NB4 (cell line): ENCODE measurements at places on chromosomes 3 and 15.
A peak's percentile ranks its signal among the peaks of the same experiment; 100 is the strongest.

DNA sequence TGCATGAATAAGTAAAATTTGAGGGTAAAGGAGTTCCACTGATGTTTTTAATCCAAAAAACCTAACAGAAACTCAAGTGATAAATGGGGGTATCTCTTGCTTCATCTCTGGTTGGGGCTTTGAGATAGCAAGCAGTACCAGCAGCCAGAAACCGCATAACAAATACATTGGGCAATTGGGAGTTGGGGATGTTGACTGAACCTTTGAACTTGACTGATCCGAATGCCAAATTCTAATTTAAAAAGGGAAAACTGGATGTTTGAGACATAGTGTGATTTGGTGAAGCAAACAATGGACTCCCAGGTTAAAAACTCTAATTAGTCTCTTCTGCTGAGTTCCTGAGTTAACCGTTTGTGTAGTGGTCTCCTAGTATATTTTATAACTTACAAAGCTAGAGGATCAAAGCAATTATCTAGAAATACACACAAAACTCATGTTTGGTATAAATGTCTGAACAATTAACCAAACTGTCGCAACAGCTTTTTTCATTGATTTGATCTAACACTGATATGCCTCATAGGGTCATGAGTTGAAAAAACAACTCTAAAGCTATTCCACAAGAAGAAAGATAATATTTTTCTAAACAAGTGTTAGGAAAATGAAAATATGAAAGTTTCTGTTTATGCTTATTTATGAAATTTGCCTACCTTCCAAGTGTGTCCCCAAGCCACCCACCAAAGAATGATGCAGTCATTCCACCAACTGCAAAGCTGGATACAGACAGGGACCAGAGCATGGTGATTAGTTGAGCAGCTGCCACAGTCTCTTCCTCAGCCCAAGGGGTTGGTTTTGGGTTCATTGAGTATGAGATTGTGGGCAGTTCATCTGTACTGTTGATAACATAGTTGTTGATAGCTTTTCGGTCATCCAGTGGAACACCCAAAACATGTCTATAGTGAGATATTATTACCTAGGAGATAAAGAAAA is 12.4 kb downstream of the SLC2A2 start:
- DNase-seq: no peak

GRCh38 chr15:39539973-39540558 is 40.8 kb upstream of the THBS1 start:
- no peak for DNase-seq

GRCh38 chr3:61226166-61226686 is 25.0 kb downstream of the FHIT start:
- no peak for DNase-seq

- DNase-seq: no peak
These were observed 79.2 kb upstream of the ABHD17C start for GRCh38 chr15:80615783-80616391.

GRCh38 chr3:150797155-150797554 is 34.2 kb upstream of the SIAH2 start:
- no peak for DNase-seq

GRCh38 chr3:127940116-127940515 is 25.1 kb downstream of the KBTBD12 start:
- DNase-seq: no peak

GRCh38 chr3:194592798-194593752 is 40.1 kb downstream of the TMEM44 start:
- DNase-seq: no peak

- DNase-seq: no peak
These were observed 18.3 kb downstream of the CALML4 start for GRCh38 chr15:68186671-68187397.

- no peak for DNase-seq
These were observed 89.3 kb upstream of the BHLHE40 start for GRCh38 chr3:4889896-4890295.

DNA sequence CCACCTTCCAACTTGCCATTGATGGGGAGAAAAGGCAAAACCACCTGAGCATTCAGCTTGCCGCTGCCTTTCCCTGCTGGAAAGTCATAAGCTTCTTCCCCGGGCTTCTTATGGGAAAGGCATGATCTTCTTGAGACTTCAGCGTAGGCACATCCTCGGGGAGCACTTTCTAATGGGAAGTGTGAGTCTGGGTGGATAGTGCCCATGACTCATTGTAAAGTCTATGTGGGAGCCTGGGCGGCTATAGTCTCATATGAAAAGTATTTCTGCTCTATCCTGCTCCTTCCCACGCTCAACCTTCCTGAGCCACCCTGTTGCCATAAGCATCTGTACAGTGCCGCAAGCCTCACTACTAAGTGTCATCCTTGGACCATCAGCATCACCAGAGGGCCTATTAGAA is 309.9 kb upstream of the THBS1 start:
- no peak for DNase-seq

GRCh38 chr3:64094713-64095079 is 71.4 kb upstream of the PSMD6 start:
- DNase-seq: no peak

DNA sequence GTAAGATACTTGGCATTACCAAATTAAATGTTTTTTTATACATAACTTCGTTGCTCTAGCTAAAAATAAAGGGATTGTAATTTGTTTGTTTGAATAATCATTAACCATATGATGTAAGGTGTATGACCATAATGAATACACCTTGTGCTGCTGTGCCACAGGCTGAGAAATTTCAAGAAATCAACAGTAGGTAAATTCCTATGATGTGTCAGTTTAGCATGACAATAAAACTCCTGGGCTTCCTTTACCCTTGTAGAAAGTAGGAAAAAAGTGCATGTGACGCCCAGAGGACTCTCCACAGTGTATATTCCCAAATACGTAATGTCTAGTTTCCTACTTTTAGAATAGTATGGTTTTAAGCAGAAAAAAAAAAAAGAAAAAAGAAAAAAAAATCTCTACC is 208.1 kb downstream of the SATB1 start:
- no peak for DNase-seq

DNA sequence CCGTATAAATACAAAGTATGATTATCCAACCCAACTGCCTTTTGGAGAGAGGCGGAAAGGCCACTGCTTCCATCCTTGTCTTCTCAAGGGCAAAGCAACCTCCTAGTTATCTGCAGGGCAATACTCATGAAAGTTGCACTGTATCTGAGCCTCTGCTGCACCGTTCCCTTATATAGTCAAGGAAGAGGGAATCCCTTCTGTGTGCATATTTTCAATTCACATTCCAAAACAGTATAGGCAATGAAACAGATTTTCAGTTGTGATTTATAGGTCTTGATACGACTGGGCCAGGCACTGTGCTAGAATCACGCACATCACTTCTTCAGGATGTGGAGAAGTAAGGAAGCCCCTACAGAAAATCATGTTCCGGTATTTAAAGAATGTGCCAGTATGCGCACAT is 455.7 kb downstream of the FOXP1 start:
- DNase-seq: no peak

- no peak for DNase-seq
These were observed 10.4 kb downstream of the BCL6 start for GRCh38 chr3:187734841-187735240.

- peak; percentile 95 for DNase-seq
These were observed 134.0 kb downstream of the PGPEP1L start for GRCh38 chr15:98873441-98874218.

- DNase-seq: no peak
These were observed 45.4 kb downstream of the DZIP1L start for GRCh38 chr3:138070006-138070405.

DNA sequence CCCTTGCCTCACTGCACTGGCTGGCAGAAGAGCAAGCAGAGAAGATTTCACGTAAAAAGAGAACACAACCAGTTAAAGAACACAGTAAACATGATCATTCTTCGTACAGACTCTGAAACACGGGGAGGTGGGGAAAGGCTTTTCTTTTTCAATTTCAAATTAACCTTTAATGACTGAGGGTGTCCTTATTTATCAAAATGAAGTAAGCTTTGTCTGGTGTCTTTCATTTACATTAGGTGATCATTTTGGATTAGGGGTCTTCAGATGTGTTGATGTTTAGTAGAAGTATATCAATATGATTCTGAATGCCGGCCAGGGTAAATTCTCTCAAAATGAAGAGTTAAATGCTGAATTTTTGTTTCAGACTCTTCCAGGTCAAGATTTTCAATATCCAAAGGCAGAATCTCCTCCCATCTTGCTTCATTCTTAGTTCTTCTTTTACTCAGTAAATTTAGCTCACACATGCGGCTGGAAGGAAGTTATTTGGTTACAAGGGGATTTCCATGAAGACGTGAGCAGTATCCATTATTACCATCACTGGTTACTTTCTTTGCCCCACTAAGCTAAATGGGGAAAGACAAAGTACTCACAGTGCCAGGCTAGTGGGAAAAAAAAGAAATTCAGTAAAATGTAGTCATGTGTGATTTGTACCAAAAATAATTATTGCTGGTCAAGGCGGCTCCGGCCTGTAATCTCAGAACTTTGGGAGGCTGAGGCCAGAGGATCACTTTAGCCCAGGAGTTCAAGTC is 272.2 kb upstream of the NR2F2 start:
- peak; percentile 57 for DNase-seq

DNA sequence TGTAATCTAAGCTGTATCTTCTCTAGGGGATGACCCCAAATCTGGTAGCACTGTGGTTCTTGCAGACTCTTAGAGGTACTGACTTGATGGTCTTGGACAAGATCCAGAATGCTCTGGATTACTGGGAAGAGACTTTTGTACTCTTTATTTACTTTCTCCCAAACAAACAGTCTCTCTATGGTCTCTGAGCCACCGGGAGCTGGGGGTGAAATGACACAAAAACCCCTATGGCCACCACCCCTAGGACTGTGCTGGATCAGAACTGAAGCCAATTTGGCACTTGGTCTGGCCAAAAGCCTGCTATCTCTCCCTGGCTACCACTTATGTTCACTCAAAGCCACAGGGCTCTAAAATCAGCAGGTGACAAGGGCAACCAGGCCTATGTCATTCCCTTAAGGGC is 50.2 kb upstream of the SI start:
- no peak for DNase-seq

DNA sequence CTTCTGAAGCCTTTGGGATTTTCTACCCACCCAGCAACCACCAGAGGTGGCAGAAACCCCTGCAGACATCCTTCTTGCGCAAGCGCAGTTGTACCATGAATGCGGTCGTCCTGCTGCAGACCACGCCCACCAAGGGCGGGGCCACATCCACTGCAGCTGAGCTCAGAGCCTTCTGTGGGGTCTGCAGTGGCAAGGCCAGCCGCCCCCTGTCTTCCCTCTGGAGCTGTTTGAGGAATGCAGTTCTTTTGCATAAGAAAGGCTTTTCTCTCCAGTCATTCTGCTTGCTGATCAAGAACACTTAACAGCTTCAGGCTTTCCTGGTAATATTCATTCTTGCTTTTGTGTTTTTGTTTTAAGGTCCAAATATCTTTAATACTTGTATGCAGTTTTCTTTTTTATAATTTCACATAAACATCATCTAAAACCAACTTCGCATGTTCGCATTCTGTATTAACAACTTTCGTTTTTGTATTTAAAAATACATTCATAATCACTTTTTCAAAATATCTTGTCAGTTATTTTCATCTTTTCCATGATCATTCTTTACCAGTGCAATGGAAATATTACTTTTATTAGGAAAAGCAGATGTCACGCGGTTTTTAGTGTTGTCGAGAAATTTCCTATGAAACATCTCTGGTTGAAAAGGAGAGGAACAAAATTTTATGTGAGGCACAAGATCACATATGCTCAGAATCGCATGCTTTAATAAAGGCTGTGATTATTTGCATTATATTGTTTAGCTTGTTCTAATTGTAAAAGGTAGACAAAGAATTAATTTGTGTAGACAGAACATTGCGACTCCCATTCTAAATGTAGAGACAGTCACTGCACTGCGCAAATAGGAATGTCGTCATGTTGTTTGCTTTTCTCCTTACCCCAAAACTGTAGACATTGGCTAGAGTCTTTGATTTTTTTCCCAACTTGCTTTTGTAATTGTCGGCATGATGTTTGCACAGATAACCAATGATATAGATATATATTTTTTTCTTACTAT is 98.1 kb upstream of the SNRPN start:
- peak; percentile 21 for DNase-seq

GRCh38 chr15:67967871-67968431 is 86.2 kb upstream of the PIAS1 start:
- DNase-seq: peak; percentile 34

DNA sequence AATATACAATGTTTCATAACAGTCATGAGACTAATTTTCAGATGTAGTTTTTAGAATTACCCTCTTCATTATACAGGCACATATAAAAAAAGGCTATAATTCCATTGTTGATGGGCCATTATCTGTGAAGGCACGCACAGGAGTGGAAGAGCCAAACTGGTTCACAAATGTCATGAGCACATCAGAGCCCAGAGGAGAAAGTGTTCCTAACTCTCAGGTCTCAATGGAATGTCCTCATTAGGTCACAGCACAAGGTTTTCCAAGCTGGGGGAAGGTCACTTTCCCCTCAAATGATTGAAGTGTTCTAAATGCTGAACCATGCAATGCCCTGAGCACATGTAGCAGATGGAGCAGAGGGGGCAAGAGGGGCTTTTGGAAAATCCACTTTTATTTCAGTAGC is 41.2 kb downstream of the GJD2 start:
- no peak for DNase-seq

DNA sequence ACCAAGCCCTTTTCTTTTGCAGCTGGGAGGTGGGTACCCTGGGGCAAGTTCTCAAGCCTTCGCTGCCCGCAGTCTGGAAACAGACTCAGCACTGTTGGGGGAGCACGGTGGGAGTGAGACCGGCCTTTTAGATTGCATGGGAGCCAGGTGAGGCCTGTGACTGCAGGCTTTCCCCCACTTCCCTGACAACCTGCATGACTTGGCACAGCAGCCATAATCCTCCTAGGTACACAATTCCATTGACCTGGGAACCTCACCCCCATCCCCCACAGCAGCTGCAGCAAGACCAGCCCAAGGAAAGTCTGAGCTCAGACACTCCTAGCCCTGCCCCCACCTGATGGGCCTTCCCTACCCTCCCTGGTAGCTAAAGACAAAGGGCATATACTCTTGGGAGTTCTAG is 52.2 kb upstream of the CCDC80 start:
- DNase-seq: peak; percentile 29

GRCh38 chr3:24519368-24520100 is 24.9 kb upstream of the THRB start:
- no peak for DNase-seq

- peak; percentile 57 for DNase-seq
These were observed 154.1 kb upstream of the GOLIM4 start for GRCh38 chr3:168249550-168250414.

GRCh38 chr3:158773845-158774830 is 27.7 kb upstream of the MFSD1 start:
- DNase-seq: no peak

DNA sequence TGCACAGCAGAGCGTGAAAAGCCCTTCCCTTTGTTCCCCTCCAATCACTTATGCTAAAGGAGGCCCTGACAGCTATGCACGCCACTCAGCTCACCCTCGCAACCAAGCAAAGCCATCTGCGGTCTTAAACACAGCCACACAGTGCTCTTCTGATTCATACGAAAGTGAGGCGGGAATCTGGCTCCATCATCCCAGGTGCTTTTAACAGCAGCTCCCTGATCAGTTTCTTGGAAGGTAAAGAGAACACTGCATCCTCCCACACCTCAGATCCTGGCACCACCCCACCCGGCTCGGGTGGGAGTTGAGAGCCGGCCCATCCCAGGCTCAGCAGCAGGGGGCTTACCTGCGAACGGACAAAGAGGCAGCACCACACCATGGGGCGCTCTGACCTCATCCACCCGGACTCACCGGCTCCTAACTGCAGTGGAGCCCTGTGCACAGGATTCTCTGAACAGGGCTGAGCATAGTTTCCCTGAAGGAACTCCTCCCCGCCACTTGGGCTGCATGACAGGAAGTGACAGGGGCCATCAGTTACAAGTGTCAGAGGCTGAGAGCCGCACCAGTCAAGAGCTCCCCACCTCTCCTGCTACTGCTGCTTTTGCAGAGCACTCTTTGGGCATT is 114.3 kb upstream of the ARHGEF3 start:
- DNase-seq: peak; percentile 40
